ENCODE measurements at places on chromosomes 11 and 22.

- DNase-seq, result no peak
Measured at GRCh38 chr11:92528001-92528400, 303.4 kb downstream of the FAT3 start.

DNA sequence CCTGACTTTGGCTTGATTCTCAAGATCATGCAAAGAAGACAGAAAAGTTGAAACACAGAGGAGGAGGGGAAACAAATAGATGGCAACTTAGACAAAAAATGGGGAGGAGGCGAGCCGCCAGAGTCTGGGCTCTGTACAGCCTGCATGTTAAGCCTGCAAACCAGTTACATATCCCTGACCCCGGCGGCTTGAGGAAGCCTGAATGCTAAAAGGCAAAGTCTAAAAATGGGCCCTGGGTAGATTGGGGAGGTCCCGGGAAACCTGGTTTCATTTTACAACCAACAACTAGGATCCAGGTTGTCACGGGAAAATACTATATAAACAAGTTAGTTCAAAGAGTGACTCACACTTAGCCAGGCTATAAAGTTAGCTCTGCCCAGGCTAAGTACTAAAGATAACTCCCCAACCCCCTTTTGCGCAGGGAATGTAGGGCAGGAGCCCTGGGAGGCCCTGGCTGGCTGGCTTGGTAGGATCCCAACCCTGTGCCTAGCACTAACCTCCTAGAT lies 18.8 kb upstream of the ZBTB16 start:
- DNase-seq, result no peak

GRCh38 chr11:122393209-122393860 lies 262.2 kb upstream of the UBASH3B start:
- no peak for DNase-seq

DNA sequence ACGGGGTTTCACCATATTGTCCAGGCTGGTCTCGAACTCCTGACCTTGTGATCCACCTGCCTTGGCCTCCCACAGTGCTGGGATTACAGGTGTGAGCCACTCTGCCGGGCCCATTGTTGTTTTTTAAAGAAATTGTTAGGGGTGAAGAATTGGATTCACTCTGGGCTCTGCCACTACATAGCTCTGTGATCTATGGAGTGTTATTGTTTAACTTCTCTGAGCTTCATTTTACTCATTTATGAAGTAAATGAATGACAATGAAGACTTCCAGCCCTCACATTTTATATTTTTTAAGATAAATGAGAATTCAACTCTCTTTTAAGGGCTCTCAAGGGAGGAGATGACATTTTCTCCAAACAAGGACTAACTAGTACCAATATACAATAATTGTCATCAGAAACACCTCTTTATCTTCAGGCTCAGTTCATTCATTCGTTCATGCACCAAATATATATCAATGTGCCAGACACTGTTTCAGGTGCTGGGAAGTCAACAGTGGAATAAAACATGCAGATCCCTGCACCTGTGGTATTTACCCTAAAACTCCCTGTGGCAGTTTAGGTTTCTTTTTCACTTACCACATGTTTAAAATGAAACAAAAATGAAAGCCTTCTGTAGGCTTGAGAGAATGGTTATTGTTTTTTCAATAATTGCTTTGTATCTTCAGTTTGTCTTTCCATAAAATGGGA lies 23.5 kb upstream of the GRAMD1B start:
- DNase-seq, result no peak

DNA sequence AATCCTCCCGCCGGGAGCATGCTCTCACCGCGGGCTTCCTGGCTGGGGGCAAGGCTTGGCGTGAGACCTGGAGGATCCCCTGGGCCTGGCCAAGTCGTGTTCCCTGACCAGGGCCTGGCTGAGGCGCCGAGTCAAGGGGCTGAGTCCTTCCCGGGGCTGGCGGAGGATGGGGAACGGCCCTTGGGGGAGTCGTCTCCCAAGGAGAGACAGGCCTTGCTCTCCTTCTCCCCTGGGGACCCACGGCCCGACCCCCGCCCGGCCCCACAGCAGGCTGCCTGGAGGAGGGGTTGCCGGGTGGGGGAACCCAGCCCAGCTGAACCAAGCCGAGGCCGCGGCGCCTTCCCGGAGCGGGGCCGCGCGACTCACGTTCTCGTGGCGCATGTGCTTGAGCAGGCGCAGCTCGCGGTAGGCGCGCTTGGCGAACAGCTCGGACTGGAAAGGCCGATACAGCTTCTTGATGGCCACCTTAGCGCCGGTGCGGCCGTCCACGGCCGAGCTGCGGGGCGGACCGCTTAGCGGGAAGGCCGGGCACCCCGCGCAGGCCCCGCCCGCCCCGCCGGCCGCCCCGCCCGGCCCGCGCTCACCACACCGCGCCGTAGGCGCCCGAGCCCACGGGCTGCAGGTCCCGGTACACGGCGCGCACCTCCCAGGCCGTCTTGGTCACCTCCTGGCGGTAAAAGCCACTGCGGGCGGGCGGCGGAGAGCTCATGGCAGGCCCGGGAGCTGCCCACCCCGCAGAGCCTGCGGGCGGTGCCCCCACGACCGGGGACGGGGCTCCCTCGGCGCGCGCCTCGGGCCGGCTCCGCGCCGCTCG lies 475 bp downstream of the MAPK12 start:
- DNase-seq, result peak; percentile 38

- DNase-seq, result no peak
Measured at GRCh38 chr11:132075447-132075846, 705.0 kb downstream of the NTM start.

DNA sequence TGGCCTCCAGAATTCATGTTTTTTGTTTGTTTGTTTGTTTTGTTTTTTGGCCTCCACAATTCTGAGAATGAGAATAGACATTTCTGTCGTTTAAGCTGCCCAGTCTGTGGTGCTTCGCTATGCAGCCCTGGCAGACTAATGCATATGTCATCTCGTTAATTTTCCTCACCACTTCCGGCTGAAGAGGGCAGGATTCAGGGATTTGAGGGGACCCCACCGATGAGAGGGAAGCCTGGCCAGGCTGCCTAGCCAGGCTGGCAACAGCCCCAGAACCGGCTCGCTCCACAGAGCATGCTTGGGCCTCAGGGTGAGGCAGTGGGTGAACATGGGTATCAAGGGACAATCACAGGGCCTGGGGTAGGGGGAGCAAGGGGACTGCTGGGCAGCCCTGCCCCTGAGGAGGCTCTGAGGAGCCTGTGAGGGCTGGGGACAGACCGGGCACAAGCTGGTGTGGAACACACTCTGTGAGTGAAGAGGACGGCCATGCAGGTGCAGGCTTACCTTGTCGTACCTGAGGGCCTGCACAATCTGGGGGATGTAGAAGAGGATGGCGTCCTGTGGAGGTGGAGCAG lies 47.8 kb upstream of the SERPIND1 start:
- DNase-seq, result no peak

- DNase-seq, result no peak
Measured at GRCh38 chr11:85875505-85875904, 20.3 kb downstream of the CCDC83 start.

- no peak for DNase-seq
Measured at GRCh38 chr11:70535191-70535971, 137.1 kb downstream of the CTTN start.
